ENCODE measurements at places on chromosomes 7 and 10. TPM values are rescaled to one million over a fixed set of nuclear protein-coding genes. Genes with fewer than 3 reads are reported as not detected.
A peak's percentile ranks its signal among the peaks of the same experiment; 100 is the strongest.

PKD2L1 gene
- polyA plus RNA-seq = not detected

FAM131B gene
- 1.5 TPM for polyA plus RNA-seq

ODAD2 gene
- polyA plus RNA-seq = not detected

PRLHR gene
- 0.03 TPM for polyA plus RNA-seq

RNF32 gene
- polyA plus RNA-seq = 1.1 TPM

CAV1 gene
- polyA plus RNA-seq = 57.3 TPM

CALHM1 gene
- polyA plus RNA-seq = not detected

PTF1A gene
- not detected for polyA plus RNA-seq

VAX1 gene
- not detected for polyA plus RNA-seq

SPDYE16 gene
- polyA plus RNA-seq = not detected

GIMAP6 gene
- polyA plus RNA-seq = 13.8 TPM

C10orf62 gene
- polyA plus RNA-seq = not detected

VCL gene
- polyA plus RNA-seq = 11.6 TPM

- H3K27me3 ChIP-seq = no peaks in the 10 kb centered on the region
- no peaks in the 10 kb centered on the region for H3K4me1 ChIP-seq
- no peak for DNase-seq
- no peak overlapping the region for H3K27ac ChIP-seq
Measured at GRCh38 chr7:47651355-47652317, 69.7 kb upstream of the TNS3 start.

GRCh38 chr10:66234872-66235271, 691.0 kb upstream of the LRRTM3 start:
- no peaks in the 10 kb centered on the region for H3K4me1 ChIP-seq
- DNase-seq = no peak
- no peak overlapping the region for H3K27ac ChIP-seq
- no peak overlapping the region for H3K4me3 ChIP-seq

DNA sequence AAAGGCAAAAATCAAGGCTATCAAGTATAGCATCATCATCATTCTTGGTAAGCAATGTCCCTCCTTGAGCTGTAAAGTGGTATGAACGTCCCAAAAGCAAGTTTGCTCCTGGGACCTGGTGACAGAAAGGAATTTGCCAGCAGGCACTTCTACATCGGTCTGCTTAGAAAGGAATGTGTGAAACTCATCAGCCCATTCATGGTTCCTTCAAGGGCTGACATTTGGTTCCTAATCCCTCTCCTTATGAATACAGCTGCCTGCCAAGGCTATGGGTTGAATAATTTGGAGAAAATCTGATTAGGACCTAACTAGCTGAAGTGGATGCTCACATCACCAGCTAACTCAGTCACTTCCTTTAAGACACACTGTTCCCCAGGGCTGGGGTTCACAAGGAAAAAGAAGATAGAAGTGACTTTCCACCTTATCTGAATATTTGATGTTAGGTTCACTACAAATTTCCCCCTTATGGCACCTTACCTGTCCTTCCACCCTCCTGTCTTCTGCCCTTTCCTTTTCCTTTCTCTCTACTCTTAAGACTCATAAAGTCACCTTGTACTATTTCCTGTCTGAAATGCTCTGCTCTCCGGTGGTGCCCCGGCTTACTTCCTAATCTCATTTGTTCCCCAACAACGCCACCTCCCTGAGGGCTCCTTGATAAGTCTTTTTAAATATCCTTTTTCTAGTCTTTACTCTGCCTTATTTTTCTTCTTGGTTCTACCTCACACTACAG, 187.1 kb downstream of the NPSR1 start:
- no peaks in the 10 kb centered on the region for H3K27me3 ChIP-seq
- H3K27ac ChIP-seq = no peak overlapping the region
- no peaks in the 10 kb centered on the region for H3K4me1 ChIP-seq
- no peak overlapping the region for H3K4me3 ChIP-seq

DNA sequence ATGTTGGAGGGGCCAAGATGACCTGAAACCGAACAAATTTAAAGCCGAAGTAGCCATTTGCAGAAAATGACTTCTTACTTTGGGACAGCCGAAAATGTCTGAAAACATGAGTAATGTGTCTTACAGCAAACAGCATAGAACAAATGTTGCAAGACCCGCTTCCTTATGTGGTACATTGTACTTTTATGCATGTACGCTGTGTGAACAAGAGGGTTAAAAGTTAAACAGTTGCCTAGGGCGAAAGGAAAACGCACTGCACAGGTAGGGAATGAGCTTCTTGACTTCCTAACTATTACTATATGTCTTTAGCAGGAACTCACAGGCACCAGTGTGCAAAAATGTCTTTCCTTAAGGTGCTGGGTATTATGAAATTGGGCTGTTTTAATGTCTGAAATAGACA, 303.5 kb upstream of the MGMT start:
- no peak overlapping the region for H3K27ac ChIP-seq
- no peak for DNase-seq
- no peaks in the 10 kb centered on the region for H3K27me3 ChIP-seq
- H3K36me3 ChIP-seq = no peaks in the 10 kb centered on the region
- no peak overlapping the region for H3K4me3 ChIP-seq

DNA sequence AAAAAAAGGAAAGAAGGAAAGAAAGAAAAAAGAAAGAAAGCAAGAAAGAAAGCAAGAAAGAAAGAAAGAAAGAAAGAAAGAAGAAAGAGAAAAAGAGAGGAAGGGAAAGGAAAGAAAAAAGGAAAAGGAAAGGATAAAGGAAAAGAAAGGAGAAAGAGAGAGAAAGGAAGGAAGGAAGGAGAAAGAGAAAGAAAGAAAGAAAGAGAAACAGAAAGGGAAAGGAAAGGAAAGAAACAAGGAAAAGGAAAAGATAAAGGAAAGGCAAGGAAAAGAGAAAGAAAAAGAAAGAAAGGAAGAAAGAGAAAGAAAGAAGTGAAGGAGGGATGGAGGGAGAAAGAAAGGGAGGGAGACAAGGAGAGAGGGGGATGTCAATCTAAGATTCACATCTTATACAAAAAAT, 20.8 kb upstream of the SFTPA2 start:
- DNase-seq = no peak
- no peak overlapping the region for H3K4me3 ChIP-seq
- no peaks in the 10 kb centered on the region for H3K36me3 ChIP-seq
- no peaks in the 10 kb centered on the region for H3K27me3 ChIP-seq

GRCh38 chr7:25835197-25835596, 316.8 kb upstream of the NFE2L3 start:
- no peak overlapping the region for H3K27ac ChIP-seq
- H3K4me3 ChIP-seq = no peak overlapping the region
- H3K4me1 ChIP-seq = peaks cover 6% of the 10 kb centered on the region
- no peak for DNase-seq
- peaks cover 3% of the 10 kb centered on the region for H3K27me3 ChIP-seq

GRCh38 chr10:20890009-20890408, 7.1 kb downstream of the NEBL start:
- H3K27me3 ChIP-seq = no peaks in the 10 kb centered on the region
- H3K36me3 ChIP-seq = no peaks in the 10 kb centered on the region
- H3K27ac ChIP-seq = no peak overlapping the region
- no peaks in the 10 kb centered on the region for H3K4me1 ChIP-seq

GRCh38 chr7:158849768-158850544, 6.4 kb upstream of the DYNC2I1 start:
- H3K27me3 ChIP-seq = no peaks in the 10 kb centered on the region
- H3K27ac ChIP-seq = peak overlapping the region; percentile 59
- peak; percentile 70 for DNase-seq
- no peak overlapping the region for H3K4me3 ChIP-seq

DNA sequence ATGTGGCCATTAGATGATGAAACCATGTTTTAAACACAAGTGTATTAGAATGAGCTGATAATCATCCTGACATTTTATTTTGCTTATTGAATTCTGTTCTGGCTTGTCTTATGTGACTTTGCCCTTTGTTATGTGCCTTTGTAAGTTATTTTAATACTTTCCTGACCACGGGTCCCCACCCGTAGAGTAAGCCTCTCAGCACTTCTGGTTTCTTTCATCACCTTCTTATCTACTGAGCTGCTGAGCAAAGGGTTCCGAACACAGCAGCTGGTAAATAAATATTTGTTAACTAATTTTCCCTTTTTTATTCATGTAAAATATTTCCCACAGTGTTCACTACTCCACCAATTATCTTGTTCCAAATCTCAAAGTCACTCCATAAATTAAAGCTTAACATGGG, 1115.3 kb downstream of the SORCS3 start:
- H3K4me1 ChIP-seq = no peaks in the 10 kb centered on the region
- H3K27ac ChIP-seq = no peak overlapping the region
- no peaks in the 10 kb centered on the region for H3K27me3 ChIP-seq

DNA sequence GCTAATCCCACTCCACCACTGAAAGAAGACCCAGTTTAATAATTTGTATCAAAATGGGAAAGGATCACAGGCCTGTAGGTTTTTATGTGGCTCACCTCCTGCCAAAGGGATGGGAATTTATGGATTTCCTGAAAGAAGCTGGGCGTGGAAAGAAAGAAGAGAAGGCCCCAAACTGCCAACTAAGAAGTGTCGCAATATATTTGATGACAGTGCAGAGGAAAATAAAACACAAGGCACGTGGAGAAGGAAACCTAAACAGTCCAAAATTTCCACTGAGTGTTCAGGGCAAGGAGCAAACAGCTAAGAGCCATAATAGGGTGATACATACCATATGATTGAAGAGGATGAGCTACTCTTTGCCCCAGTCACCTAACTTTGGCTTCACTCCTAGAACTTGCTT, 667.2 kb downstream of the GATA3 start:
- no peak for DNase-seq
- no peaks in the 10 kb centered on the region for H3K27me3 ChIP-seq
- H3K27ac ChIP-seq = no peak overlapping the region
- H3K36me3 ChIP-seq = no peaks in the 10 kb centered on the region
- no peaks in the 10 kb centered on the region for H3K4me1 ChIP-seq

DNA sequence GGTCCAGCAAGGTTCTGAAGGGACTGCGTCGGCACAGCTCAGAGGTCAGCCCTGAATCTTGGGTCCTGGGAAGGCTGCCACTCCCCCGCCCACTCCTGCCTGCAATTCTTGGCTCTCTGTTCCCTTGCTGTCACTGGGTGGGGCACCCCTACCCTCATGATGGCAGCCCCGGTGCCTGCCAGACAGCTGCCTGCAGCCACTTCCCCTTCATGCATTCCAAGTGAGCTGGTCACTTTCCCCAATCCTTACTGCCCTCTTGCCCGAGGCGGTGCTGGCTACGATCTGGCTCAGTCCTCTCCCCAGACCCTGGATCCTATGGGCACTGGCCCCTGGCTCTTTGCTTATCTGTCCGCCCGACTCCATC, 14.2 kb downstream of the MYL10 start:
- no peak overlapping the region for H3K27ac ChIP-seq
- no peak for DNase-seq
- H3K4me3 ChIP-seq = no peak overlapping the region

- H3K4me3 ChIP-seq = no peak overlapping the region
- H3K4me1 ChIP-seq = no peaks in the 10 kb centered on the region
- H3K27me3 ChIP-seq = no peaks in the 10 kb centered on the region
- peaks cover 2% of the 10 kb centered on the region for H3K36me3 ChIP-seq
- no peak overlapping the region for H3K27ac ChIP-seq
Measured at GRCh38 chr10:19421674-19422073, 373.1 kb downstream of the MALRD1 start.

- no peaks in the 10 kb centered on the region for H3K36me3 ChIP-seq
- DNase-seq = no peak
- H3K27me3 ChIP-seq = no peaks in the 10 kb centered on the region
- no peaks in the 10 kb centered on the region for H3K4me1 ChIP-seq
Measured at GRCh38 chr10:63812501-63812900, 291.3 kb downstream of the REEP3 start.

DNA sequence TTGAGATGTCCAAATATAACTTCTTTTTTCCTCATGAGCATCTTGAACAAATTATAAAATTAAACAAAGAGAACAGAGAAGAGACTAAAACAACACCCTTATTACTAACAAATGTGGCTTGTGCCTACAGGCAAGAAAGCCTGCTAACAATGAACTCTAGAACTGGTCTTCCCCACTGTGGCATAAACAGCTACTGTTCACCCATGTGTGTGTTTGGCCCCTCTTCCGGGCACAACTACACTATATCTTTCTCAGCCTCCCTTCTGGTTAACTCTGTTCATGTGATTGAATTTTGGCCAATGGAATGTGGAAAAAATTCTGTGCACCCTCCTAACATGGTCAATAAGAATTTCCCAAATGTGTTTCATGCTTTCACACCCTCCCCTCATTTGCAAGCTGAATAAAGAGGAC, 117.0 kb downstream of the KBTBD2 start:
- H3K4me1 ChIP-seq = no peaks in the 10 kb centered on the region
- DNase-seq = no peak
- H3K36me3 ChIP-seq = no peaks in the 10 kb centered on the region
- H3K4me3 ChIP-seq = no peak overlapping the region
- H3K27ac ChIP-seq = no peak overlapping the region
- no peaks in the 10 kb centered on the region for H3K27me3 ChIP-seq

DNA sequence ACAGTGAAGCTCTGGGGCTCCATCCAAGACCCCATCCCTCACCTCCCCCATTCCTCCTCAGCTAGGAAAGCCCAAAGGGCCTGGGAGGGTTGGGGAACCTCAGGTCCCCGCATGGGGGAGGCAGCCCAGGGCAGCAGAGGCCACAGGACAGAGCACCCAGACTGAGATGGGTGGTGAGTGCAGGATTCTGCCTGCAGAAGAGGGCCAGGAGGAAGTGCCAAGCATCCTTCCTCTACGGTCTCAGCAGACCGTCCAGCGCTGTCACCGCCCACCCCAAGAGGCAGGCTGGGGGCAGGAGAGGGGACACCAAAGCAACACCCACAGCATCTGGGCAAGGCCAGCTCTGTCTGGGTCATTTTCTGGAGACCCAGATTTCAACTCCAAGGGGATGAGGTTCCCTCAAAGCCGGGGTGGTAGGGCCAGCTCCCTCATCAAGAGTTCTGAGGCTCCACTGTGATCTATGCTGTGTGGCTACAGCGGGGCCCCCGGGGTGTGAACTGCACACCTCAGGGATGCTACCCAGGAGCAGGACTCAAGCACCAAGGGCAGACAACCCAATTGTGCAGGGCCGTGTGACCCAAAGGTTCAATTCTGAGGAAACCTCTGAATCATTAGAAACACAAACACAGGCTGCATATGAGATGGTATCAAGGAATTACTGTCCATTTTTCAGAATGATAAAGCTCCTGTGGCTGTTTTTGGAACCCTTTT, 46.8 kb downstream of the CAMK2B start:
- H3K27me3 ChIP-seq = no peaks in the 10 kb centered on the region
- DNase-seq = no peak
- H3K4me1 ChIP-seq = no peaks in the 10 kb centered on the region
- no peaks in the 10 kb centered on the region for H3K36me3 ChIP-seq
- no peak overlapping the region for H3K27ac ChIP-seq
- H3K4me3 ChIP-seq = no peak overlapping the region

GRCh38 chr10:102009801-102010425, 46.1 kb downstream of the ARMH3 start:
- H3K27me3 ChIP-seq = no peaks in the 10 kb centered on the region
- H3K4me1 ChIP-seq = peaks cover 2% of the 10 kb centered on the region
- H3K27ac ChIP-seq = no peak overlapping the region
- DNase-seq = peak; percentile 86
- H3K4me3 ChIP-seq = no peak overlapping the region

GRCh38 chr7:29935111-29935510, 54.5 kb downstream of the SCRN1 start:
- DNase-seq = no peak
- H3K36me3 ChIP-seq = peaks cover 7% of the 10 kb centered on the region
- H3K4me3 ChIP-seq = no peak overlapping the region
- no peak overlapping the region for H3K27ac ChIP-seq
- H3K27me3 ChIP-seq = no peaks in the 10 kb centered on the region
- no peaks in the 10 kb centered on the region for H3K4me1 ChIP-seq
